Tibial nerve (tissue), 4 donors: ENCODE measurements at places on chromosomes 5 and 9.

DNA sequence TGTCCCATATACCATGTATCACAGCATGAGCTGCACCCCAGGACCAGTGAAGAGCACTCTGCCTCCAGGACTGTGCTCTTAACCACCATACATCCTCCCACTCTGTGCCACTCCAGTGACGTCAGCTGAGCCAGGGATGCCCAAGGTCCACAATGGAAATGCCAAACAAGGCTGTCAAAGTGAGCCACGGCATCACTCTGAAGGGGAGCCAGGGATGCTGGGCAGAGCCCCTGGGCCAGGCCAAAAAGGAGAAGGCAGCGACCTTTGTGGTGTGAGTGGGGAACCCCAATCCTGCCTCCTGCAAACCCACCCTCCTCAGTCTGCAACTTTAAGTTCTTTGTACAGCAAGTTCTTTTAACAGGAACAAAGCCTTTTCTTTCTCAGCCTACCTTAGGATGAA is 242.7 kb downstream of the SYK start:
- DNase-seq: no peak
- H3K4me3 ChIP-seq: no peak overlapping the region
- H3K4me1 ChIP-seq: no peaks in the 10 kb centered on the region
- no peaks in the 10 kb centered on the region for H3K36me3 ChIP-seq
- H3K27me3 ChIP-seq: no peaks in the 10 kb centered on the region

DNA sequence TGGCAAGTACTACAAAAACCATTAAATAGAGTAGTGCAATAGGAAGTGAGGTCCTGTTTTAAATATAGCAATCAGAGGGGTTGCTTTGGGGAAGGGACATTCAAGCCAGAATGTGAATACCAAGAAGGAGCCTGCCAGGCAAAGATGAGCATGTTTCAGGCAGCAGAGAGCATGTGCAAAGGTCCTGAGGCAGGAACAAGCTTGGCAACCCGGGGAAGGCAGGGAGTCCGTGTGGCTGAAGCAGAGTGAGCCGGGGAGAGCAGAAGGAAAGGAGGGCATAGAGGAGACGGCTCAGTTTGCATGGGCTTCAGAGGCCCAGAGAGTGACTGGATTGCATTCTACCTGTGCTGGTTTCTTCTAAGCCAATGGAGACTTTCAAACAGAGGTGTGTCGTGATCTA is 22.7 kb upstream of the CPLX2 start:
- H3K4me1 ChIP-seq: no peaks in the 10 kb centered on the region
- no peaks in the 10 kb centered on the region for H3K36me3 ChIP-seq
- H3K4me3 ChIP-seq: no peak overlapping the region
- H3K27me3 ChIP-seq: no peaks in the 10 kb centered on the region
- no peak overlapping the region for H3K27ac ChIP-seq

DNA sequence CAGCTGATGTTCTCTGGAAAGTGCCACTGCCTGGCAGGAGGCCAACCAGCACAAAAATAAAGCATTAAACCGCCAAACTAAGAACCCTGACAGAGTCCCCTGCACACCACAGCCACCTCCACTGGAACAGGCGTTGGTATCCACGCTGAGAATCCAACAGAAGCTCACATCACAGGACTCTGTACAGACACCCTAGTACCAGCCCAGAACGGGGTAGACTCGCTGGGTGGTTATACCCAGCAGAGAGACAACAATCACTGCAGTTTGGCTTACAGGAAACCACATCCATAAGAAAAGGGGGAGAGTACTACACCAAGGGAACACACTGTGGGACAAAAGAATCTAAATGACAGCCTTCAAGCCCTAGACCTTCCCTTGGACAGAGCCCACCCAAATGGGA is 15.0 kb upstream of the POU5F2 start:
- no peak for DNase-seq
- H3K4me1 ChIP-seq: no peaks in the 10 kb centered on the region
- H3K4me3 ChIP-seq: no peak overlapping the region
- no peak overlapping the region for H3K27ac ChIP-seq

GRCh38 chr9:99555792-99556191 is 265.9 kb upstream of the NR4A3 start:
- no peaks in the 10 kb centered on the region for H3K36me3 ChIP-seq
- H3K27ac ChIP-seq: no peak overlapping the region
- no peak overlapping the region for H3K4me3 ChIP-seq
- no peak for DNase-seq

GRCh38 chr9:90891308-90892040 is 89.9 kb downstream of the SYK start:
- no peak for DNase-seq
- no peaks in the 10 kb centered on the region for H3K4me1 ChIP-seq
- H3K36me3 ChIP-seq: peaks cover 44% of the 10 kb centered on the region
- no peak overlapping the region for H3K27ac ChIP-seq
- H3K4me3 ChIP-seq: no peak overlapping the region

- H3K4me3 ChIP-seq: peak overlapping the region; percentile 87
- peaks cover 14% of the 10 kb centered on the region for H3K4me1 ChIP-seq
- no peaks in the 10 kb centered on the region for H3K27me3 ChIP-seq
- DNase-seq: peak; percentile 26
- peak overlapping the region; percentile 16 for H3K27ac ChIP-seq
- no peaks in the 10 kb centered on the region for H3K36me3 ChIP-seq
These were observed 674 bp downstream of the TSPAN17 start for GRCh38 chr5:176647843-176648473.

DNA sequence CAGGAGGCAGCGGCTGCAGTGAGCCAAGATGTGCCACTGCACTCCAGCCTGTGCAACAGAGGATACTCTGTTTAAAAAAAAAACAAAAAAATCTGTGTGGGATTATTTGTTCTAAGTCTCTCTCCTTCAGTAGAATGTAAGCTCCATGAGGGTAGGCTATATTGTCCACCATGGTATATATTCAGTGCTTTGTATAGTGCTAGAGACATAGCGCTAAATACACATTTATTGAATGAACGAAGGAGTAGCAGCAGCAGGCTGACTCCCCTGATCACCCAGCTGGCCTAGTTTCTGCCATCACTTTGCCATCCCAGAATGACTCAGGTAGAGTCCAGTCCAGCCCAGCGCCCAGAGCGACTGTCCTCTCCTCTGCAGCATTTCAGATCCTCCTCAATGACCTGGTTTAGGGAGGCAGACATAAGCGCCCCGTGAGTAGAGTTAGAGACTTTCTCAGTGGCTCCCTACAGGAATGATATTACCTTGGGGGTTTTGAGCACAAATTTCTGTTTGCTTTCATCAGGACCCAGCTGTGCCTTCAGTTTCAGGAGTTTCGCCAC is 716 bp downstream of the HARS1 start:
- peak overlapping the region; percentile 85 for H3K27ac ChIP-seq
- peaks cover under 1% of the 10 kb centered on the region for H3K36me3 ChIP-seq
- peaks cover 17% of the 10 kb centered on the region for H3K4me1 ChIP-seq
- H3K4me3 ChIP-seq: peak overlapping the region; percentile 85
- H3K27me3 ChIP-seq: no peaks in the 10 kb centered on the region

- no peaks in the 10 kb centered on the region for H3K27me3 ChIP-seq
- H3K36me3 ChIP-seq: no peaks in the 10 kb centered on the region
- no peaks in the 10 kb centered on the region for H3K4me1 ChIP-seq
- no peak overlapping the region for H3K27ac ChIP-seq
These were observed 27.9 kb upstream of the CEMIP2 start for GRCh38 chr9:71796100-71796767.

DNA sequence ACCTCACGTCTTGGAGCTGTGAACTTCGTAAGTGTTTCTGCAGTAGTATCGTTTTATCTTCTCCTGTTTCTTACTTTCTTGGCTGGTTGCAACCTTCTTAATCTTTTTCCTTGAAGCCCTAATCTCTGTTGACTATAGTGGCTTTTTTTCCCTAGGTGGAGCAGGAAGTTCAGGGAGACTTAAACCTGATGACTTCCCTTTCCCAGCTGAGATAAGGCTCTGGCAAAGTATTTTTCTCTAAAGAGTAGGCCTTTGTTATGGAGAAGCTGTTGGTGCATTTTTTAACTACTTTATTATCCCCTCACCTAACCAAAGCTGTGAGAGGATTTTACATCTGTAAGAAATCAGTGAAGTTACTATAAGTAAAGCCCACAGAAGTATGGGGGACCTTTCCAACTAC is 723.1 kb upstream of the RIOK2 start:
- no peak for DNase-seq
- no peaks in the 10 kb centered on the region for H3K36me3 ChIP-seq
- H3K27me3 ChIP-seq: no peaks in the 10 kb centered on the region
- no peaks in the 10 kb centered on the region for H3K4me1 ChIP-seq
